ENCODE measurements at places on chromosomes 11 and 22.

DNA sequence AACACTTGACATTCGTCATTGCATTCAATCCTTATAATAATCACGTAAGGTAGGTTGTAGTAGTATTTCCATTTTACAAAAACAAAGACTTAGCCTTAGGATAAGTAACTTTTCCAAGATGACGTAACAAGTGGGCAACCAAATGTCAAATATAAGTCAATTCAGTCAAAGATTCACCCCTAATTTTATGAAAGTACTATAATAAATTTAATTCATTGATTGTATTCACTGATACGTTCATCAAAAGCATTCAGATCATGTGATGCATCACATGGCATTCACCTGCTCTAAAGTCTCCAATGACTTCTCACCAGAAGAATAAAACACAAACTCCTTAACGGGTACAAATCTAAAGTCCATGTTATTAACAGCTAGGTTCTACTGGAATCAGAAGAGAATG, 2.1 kb downstream of the KIF18A start:
- DNase-seq, result no peak

GRCh38 chr11:91876746-91877145, 347.9 kb upstream of the FAT3 start:
- no peak for DNase-seq

DNA sequence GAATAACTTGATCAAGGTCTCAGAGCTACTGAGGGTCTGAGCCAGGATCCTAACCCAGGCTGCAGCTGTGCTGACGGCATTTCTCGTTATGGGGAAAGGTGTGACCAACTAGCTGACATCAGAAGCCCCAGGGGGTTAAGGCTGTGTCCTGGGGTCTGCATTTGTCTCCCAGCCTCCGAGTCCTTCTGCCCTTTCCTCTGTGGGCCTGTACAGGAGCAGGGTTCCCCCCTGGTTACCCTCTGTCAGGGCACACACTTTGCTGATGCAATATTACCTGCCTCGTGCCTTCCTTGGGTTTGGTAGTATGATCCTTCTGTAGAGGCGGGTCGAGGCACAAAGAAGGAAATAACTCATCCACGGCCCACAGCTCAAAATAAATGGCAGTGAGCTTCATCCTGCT, 183.0 kb downstream of the TBC1D22A start:
- DNase-seq, result no peak

- DNase-seq, result no peak
These were observed 693 bp downstream of the CSTF3 start for GRCh38 chr11:33160587-33160986.

GRCh38 chr11:46391578-46392420, at the start of gene CHRM4:
TSS of gene CHRM4 (minus strand) at chr11:46391776. CDS start at chr11:46386557, 5,219 bp downstream.
- DNase-seq, result no peak

- DNase-seq, result no peak
These were observed 13.2 kb downstream of the MAP6 start for GRCh38 chr11:75655605-75656004.

DNA sequence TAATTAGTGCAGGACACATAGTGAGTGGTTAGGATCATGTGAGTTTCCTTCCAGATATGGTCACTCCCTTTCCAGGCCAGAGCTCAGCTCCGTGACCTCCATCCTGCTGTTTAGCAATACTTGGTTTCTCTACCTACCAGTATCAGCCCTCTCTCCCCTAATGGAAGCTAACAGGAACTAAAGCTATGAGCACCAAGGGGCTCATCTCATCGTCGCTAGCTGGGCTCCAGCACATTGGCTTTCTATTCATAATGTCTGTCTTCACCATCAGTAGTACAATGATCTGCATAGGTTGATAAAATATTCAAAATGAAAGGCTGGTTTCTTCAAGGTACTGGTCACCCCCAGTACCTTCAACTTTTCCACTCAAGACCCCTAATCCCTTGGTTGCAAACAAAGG, 2.4 kb upstream of the GALNT18 start:
- no peak for DNase-seq

- DNase-seq, result no peak
These were observed 28.7 kb downstream of the C11orf58 start for GRCh38 chr11:16767137-16767536.

- DNase-seq, result no peak
These were observed 4.9 kb downstream of the UBE2L6 start for GRCh38 chr11:57562596-57562995.

DNA sequence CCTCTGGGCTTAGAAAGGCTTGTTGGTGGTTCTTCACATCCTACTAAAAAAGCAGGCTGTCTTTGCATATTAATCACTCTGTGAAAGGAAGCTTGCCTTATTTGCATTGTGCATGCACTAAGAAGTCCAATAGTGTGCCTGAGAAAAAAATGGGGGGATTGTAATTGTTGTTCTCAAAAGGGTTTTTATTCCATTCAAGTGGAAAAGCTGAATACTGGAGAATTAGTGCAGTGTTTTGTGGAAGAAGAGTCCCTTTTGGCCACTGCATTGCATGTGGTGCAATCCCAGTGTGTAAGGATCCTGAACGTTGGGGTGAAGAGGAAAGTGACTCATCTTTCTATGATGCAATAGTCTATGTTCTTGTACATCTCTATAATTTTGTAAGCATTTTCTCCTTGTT, 16.5 kb downstream of the NCAM1 start:
- DNase-seq, result no peak

DNA sequence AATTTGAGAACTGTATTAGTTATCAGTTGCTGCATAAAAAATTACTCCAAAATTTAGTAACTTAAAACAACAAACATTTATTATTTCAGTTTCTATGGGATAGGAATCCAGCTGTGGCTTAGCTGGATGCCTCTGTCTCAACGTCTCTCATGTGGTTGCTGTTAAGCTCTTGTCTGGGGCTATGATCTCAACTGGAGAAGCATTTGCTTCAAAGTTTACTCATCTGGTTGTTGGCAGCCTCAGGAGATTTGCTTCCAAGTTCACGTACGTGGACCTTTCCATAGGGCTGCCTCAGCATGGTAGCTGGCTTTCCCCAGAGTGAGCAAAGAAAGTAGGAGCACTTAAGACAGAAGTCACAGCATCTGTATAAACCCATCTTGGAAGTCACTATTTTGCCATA, 144.9 kb upstream of the SESN3 start:
- no peak for DNase-seq

- DNase-seq, result no peak
These were observed 22.5 kb upstream of the TCF20 start for GRCh38 chr22:42292732-42293520.

- no peak for DNase-seq
These were observed 70.9 kb downstream of the SLC35F2 start for GRCh38 chr11:107787733-107788132.

- DNase-seq, result no peak
These were observed 48.0 kb downstream of the FAT3 start for GRCh38 chr11:92272651-92273050.

GRCh38 chr22:48488611-48489511, 1338.8 kb downstream of the BRD1 start:
- no peak for DNase-seq

DNA sequence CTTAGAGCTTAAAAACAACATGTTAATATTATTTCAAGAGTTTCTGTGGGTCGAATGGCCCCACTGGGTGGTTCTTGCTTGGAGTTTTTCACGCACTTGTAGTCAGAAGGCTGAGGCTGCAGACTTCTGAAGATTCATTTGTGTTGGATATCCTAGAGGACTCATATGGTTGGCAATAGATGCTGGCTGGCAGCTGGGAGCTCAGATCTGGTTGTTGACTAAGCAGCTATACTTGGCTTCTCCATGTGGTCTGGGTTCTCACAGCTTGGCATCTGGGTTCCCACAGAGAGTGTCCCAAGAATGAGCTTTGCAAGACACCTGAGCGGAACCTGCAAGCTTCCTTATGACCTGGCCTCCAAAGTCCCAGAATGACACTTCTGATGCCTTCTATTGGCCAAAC, 163.9 kb upstream of the ZC3H12C start:
- DNase-seq, result no peak

DNA sequence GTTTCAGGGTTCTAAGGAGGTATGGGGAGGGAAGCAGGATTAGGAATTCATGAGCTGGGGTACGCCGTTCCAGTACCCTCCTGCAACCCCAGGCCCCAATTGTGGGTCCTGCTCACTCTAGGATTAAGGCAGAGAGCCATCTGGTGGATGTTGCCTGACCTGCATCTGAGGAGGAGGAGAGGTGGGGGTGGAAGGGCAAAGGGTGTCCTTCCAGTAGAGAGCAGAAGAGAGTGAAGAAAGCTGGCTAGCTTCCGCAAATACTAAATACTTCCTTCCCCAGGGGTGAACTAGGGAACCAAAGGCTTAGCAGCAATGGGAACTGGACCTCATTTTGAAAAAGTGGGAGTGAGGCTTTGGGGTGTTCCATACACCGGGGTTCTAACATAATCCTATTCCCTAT, 10.6 kb downstream of the LRRC51 start:
- peak; percentile 35 for DNase-seq

DNA sequence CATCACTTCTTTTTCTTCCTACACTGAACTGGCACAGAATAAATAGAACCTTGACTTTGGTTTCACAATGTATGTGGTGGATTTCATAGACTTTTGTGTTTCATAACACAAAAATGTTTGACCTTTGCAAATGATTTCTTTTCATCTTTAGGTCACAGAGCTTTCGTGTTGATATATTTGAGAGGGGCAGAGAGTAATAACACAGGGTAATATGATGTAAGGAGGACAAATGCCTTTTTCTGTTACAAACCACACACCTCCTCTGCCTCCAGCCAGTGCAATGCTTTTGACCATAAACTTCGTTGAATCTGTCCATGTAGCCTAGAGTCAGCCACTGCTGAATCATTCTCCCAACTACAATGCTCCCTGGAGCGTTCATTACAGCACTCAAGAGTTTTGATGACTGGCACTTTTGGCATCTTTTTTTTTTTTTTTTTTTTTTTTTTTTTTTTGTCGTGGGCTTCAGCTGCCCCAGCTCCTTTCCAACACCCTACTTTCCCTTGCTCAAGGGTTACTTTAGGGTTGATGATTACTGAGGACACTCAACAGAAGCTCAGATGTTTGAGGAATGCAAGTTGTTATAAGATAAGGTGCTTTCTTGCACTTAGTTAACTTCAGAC, 11.4 kb upstream of the CAT start:
- DNase-seq, result no peak

DNA sequence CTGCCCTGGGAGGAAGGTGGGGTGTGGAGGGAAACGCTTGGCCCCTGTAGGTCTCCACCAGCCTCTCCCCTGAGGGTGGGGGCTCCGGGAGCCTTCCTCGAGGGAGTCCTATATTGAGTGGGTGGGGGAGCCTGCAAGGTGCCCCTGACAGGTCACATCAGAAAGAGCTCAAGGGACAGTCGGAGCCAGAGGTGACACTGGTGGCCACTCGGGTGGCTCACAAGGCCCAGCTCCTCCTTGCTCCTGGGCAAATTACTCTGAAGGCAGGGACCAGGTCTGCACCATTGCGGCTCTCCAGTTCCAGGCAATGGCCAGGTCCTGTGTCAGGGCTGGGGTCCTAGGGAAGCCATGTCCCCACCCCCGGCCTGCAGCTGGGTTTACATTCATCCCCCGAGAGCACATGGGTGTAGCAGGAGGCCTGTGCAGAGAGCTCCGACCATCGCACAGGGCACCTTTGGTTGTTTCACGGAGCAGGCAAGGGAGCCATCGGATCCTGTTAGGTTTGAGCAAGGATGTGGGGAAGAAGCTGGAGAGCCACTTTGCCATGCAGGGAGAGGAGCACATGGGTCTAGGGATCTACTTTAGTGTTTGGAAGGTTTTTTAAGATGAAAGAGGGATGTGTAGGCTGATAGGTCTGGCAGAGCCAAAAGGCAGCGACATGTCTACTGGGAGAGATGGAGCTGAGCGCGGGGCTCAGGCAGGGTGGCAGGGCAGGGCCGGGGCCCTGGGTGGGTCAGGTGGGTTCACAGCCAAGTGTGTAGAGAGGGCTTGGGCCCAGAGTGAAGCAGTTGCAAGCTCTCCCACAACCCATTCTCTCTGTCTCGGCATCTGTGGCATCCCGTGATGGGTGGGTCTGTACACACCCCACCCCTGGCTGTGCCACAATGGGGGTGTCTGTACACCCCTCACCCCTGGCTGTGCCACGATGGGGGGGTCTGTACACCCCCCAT, 14.8 kb downstream of the CCND1 start:
- no peak for DNase-seq

GRCh38 chr11:47529951-47530350, 23.0 kb downstream of the CELF1 start:
- no peak for DNase-seq

DNA sequence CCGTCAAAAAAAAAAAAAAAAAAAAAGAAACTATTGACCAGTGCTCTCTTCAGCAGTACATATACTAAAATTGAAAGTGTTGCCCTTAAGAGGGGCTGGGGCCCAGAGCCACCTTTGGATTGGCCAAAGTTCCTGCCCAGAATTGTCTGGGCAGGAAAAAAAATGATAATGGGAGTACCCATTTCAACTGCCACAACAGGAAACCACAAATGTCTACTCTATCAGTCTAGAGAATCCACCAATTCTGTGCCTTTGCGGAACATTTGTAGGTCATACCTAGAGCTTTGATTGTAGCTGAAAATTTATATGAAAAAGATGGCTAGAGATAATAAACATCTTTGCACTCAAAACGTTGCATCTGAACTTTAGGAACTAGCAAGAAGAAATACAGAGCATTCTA, 69.4 kb downstream of the FAM76B start:
- DNase-seq, result no peak

DNA sequence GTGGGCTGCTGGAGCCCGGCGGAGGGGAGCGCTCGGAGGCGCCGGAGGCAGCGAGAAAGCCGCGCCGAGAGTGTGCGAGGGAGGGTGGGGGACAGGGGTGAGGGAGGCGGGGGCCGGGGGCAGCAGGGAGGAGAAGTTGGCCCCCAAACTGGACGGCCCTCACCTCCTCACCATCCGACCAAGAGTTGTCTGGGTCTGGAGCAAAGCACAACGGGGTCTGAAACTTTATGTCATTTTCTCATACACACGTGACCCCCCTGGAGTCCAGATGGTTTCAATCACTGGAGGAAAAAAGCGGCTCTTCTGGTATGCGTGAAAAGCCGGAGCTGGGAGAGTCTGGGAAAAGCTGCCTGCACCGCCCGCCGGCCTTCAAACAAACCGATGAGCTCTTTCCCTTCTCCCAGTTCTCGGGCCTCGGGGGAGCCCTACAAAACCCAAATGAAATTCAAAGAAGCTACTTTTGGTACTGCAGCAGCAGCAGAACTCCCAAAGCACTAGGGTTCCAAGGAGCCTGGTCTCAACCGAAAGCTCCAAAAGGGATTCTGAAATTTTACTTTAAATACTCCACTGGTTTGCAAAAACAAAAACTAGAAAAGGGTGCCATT, 39.7 kb upstream of the AKIP1 start:
- DNase-seq, result no peak
